ENCODE measurements at places on chromosomes 6 and 20.

DNA sequence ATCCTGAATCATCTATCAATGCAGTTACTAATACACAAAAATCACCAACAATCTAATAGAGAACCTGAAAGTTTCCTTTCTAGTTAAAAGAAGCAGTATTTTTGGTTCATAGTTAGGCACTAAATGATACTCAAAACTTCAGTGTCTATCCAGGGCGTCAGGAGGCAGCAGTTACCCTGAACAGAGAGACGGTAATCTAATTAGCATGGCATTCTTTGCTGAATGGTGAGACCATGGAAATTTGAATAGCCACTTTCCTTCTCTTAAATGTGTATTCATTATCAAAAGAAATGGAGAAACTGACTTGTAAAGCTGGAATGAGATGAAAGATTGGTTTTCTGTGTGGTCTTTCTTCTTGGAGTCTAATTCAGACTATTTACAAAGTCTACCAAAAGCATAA lies 146.6 kb upstream of the BMP5 start:
- no peak for DNase-seq

DNA sequence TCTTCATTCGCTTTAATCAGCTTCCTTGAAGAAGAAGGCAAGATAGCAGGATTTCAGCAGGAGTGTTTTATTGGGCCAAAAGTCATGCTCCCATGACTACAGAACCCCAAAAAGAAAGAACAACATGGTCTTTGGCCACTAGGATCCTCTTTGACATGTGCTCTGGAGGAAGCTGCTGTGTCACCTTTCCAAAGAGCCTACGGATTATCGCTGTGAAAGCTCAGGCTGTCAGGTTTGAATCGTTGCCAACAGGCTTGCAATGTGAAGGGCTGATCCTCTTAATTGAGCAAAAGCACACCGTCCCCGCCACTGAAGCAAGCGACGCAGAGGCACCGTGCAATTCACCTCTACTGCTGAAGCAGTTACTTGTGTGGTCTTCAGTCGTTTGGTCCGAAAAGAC lies 29.0 kb downstream of the MYLIP start:
- peak; percentile 54 for DNase-seq

DNA sequence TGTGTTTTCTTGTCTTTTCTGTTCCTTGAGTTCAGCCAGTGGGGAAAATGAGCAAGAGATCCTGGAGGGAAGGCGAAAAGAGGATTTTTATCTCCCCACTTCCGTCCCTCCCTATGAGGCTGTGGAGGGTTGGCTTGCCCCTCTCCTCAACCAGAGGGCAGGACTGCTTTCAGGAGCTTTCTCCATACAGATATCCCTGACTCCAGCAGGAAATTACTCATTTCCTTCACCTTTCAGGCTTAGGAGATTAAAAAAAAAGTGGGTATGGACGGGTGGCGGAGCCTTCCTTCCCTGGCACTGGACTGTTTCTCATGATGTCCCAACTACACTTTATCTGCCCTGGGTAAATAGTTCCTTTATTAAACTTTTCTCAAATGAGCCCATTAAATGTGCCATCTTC lies 241.2 kb downstream of the FRK start:
- no peak for DNase-seq

- no peak for DNase-seq
These were observed 39.3 kb downstream of the MBOAT1 start for GRCh38 chr6:20172842-20173456.

- DNase-seq = no peak
These were observed 143.1 kb upstream of the MOCS1 start for GRCh38 chr6:40077315-40077714.

DNA sequence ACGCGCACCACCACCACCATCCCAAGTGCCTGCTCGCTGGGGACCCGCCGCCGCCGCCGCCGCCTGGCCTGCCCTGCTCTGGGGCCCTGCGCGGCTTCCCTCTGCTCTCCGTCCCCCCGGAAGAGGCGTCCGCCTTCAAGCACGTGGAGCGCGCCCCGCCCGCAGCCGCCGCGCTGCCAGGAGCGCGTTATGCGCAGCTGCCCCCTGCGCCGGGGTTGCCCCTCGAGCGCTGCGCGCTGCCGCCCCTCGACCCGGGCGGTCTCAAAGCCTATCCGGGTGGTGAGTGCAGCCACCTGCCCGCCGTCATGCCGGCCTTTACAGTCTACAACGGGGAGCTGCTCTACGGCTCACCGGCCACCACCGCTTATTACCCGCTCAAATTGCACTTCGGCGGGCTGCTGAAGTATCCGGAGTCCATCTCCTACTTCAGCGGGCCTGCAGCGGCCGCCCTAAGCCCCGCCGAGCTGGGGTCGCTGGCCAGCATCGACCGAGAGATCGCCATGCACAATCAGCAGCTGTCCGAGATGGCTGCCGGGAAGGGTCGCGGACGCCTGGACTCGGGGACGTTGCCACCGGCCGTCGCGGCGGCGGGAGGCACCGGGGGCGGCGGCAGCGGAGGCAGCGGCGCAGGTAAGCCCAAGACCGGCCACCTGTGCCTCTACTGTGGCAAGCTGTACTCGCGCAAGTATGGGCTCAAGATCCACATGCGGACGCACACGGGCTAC lies 7.2 kb downstream of the PRDM13 start:
- no peak for DNase-seq

DNA sequence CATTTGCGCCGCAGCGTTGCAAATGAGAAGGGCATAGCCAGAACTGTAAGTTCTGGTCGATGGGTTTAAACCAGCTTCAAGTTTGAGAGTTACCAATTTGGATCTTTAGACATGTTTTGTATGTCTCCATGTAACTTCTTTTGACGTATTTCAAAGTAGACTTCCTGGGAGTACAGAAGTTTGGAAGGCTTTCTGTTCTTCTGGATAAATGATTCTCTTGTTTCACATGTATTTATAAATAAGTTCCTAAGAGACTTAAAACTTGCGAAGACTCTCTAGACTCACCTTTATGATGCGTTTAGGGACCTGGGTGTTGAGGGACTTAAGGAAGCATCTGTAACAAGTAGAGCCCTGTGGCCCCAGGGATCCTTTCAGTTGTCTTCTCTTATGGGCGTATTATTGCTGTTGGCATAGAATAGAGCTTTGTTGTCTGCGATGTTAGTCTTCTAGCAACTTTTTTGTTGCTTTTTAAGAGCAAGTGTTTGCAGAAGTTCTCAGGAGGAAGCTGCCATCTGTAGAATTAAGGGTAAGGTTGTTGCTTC lies 1.3 kb downstream of the CDYL start:
- DNase-seq = no peak

- DNase-seq = no peak
These were observed 307.8 kb downstream of the ZFAND3 start for GRCh38 chr6:38127284-38127683.

- DNase-seq = no peak
These were observed 550.3 kb upstream of the JARID2 start for GRCh38 chr6:14695579-14695978.

- DNase-seq = peak; percentile 70
These were observed 1.7 kb downstream of the CABLES2 start for GRCh38 chr20:62405108-62405980.

- DNase-seq = no peak
These were observed 65.2 kb downstream of the PDE10A start for GRCh38 chr6:165597821-165598220.

- no peak for DNase-seq
These were observed 462.9 kb downstream of the ADGRB3 start for GRCh38 chr6:69097948-69098347.

GRCh38 chr6:19759117-19759880 lies 77.9 kb upstream of the ID4 start:
- DNase-seq = no peak

GRCh38 chr20:4989570-4989969 lies 11.7 kb downstream of the SLC23A2 start:
- no peak for DNase-seq

Data from right cardiac atrium (tissue), 5 donors.